Kasumi-1 (cell line): ENCODE measurements at places on chromosomes 5 and 9.
A peak's percentile ranks its signal among the peaks of the same experiment; 100 is the strongest.

- DNase-seq: no peak
Observed at GRCh38 chr9:28365728-28366127, 792.4 kb upstream of the C9orf72 start.

DNA sequence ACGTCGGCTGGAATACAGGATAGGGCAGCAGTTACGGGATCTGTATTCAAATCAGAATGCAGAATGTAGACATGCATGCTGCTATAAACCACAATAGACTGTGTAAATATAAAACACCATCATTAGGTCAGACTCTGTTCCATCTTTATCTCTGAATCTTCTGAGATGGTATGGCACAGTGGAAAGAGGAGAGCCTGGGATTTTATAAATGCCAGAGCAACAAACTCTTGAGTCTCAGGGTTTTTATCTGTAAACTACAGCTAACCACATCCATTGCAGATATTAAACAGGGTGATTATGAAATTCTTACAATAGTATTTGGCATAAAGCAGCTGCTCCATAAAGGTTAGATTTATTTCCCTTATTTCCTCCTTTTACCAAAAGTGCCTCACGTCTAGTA is 108.7 kb downstream of the ZDHHC21 start:
- no peak for DNase-seq

GRCh38 chr5:32465076-32465475 is 20.5 kb upstream of the ZFR start:
- DNase-seq: no peak

- no peak for DNase-seq
Observed at GRCh38 chr5:158840193-158840592, 259.5 kb downstream of the EBF1 start.

GRCh38 chr5:9722601-9723180 is 92.5 kb upstream of the TAS2R1 start:
- DNase-seq: no peak

- no peak for DNase-seq
Observed at GRCh38 chr5:26432386-26432785, 606.0 kb downstream of the CDH9 start.

DNA sequence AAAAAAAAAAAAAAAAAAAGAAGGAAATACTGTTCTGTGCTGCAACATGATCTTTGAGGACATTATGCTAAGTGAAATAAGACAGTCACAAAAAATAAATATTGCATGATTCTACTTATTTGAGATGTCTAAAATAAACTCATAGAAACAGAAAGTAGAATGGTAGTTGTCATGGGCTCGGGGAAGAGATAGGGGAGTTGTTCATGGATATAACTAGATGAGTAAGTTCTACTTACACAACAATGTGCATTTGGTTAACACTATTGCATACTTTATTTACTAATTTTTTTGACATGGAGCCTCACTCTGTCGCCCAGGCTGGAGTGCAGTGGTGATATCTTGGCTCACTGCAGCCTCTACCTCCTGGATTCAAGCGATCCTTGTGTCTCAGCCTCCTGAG is 15.2 kb downstream of the MAML1 start:
- no peak for DNase-seq

DNA sequence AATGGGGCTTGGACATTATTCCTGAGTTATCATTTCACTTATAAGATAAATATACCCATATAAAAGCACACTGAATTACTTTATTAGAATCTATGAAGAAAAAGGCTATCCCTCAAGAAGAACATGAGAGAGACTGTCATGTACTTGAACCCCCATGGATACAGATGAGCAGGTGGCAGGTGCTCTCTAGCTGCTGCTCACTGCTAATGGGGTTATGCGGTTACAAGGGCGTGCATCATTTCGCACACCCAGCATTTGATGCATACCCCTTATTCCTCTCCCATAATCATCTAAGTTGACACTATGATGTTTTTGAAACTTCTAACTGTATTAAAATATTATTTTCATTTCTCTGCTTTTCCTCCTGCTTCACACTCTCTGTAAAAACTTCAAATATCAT is 16.4 kb downstream of the ITK start:
- DNase-seq: no peak

DNA sequence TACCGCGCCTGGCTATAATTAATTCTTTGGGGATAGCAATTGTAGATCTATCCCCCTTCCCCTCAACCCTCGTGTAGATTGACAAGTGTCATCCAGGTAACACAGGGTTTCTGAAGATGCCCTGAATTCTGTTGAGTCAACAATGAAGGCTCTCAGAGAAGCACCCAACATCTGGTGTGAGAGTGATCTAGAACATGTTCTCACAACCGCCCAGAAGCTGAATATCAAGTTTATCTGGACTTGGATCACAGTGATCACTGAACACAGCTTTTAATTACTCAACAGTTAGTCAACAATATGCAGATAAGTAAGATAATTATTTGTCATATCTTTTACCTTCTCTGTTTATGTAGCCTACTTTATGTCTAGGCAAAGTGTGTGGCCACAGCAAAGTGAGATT is 204.2 kb upstream of the RGMB start:
- DNase-seq: no peak

GRCh38 chr5:136057401-136058038 is 28.7 kb downstream of the TGFBI start:
- peak; percentile 49 for DNase-seq

DNA sequence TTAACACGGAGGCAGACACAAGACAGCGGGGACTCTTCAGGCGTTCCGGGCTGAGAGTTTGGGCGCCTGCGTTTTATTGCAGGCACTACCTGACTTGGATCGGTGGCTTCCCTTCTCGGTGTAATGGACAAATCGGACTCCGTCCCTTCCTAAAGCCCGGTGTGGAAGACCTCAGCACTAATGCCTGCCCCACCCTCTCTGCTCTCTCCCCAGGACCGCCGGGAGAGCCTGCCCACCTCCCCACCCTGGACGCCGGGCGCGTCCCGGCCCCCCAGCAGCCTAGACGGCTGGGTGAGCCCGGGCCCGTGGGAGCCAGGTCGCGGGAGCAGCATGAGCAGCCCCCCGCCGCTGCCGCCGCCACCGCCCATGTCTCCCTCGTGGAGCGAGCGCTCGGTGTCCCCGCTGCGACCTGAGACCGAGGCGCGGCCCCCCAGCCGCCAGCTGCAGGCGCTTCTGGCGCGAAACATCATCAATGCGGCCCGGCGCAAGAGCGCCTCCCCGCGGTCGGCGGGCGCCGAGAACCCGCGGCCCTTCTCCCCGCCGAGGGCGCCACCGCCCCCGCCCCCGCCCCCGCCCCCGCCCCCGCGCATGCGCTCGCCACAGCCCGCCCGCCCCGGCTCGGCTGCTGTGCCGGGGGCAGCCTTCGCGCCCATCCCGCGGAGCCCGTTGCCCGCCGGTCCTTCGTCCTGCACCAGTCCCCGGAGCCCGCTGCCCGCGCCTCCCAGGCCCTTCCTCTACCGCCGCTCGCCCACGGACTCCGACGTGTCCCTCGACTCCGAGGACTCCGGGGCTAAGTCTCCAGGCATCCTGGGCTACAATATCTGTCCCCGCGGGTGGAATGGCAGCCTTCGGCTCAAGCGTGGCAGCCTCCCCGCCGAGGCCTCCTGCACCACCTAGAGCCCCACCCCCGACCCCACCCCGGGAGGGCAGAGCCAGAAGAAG is 4.6 kb upstream of the MYOZ3 start:
- peak; percentile 42 for DNase-seq

DNA sequence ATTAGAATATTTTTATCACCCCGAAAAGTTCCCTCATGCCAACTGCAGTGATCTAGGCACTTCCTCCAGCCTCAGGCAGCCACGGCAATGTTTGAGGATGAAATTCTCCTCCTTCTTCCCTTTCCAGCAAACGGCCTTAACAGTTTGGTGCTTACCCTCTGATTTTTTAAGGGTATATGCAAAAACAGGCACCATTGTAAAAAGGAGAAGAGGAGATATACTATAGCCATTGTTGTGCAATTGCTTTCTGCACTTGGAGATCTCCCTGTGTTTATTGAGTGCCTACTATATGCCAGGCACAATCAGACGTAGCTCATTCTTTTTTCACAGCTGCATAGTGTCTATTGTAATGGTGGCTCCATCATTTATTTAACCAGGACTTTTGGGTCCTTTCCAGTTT is 29.4 kb downstream of the GSN start:
- DNase-seq: peak; percentile 51

- no peak for DNase-seq
Observed at GRCh38 chr5:139592289-139592688, 31.1 kb downstream of the UBE2D2 start.

GRCh38 chr5:157327771-157328170 is 61.8 kb downstream of the CYFIP2 start:
- no peak for DNase-seq

- DNase-seq: no peak
Observed at GRCh38 chr5:151580858-151581257, 10.3 kb downstream of the FAT2 start.

GRCh38 chr5:1723957-1724821 is 75.4 kb downstream of the MRPL36 start:
- DNase-seq: no peak

GRCh38 chr5:67033880-67034651 is 162.5 kb downstream of the CD180 start:
- no peak for DNase-seq

DNA sequence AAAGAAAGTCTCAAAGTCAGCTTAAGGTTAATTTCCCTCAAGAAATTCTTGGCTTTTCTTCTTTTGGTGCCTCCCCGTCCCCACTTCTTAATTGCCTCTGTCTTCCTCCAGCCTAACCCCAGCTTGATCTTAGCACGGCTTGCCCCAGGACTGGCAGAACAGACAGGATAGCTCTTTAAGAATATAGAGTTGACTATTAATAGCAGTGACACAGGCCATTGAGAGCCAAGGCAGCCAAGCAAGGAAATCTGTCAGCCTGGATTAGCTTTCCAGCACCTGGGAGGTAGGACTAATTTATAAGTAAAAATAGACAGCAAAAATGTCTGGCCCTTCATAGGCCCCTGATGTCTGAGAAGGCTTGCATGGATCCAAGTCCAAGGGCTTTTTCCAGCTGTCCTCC is 384.6 kb upstream of the SLC30A5 start:
- no peak for DNase-seq

- DNase-seq: no peak
Observed at GRCh38 chr9:31588756-31589155, 795.7 kb upstream of the ACO1 start.

DNA sequence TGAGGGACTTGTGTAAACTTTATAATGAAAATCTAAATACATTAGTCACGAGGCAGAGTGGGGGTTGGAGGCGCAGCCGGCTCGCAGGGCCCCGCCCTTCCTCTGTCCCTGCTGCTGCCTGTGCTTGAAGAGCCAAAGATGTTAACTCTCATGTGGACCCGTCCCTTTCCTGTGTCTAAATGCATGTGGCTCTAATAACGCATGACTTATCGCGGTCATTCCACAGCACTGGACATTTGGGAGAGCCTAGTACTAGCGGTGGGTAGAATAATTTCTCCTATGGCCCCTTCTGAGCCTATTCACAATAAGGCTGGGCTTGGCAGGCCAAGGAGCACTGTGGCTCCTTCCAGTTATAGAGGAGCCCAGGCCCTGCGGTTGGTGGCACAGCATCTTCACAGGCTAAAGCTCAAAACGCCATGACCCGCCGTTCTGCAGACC is 82.3 kb upstream of the SIMC1 start:
- no peak for DNase-seq

GRCh38 chr5:144088206-144089064 is 82.0 kb downstream of the YIPF5 start:
- no peak for DNase-seq

- DNase-seq: no peak
Observed at GRCh38 chr9:34371886-34372466, 4.7 kb downstream of the MYORG start.
